ENCODE measurements at places on chromosomes 2 and 18.

GRCh38 chr2:56260415-56260814 lies 76.6 kb downstream of the CCDC85A start:
- DNase-seq, result no peak

GRCh38 chr18:77132369-77133050 lies at the start of gene MBP:
Gene MBP, minus strand, starts transcription at chr18:77132783. Its CDS starts 27,522 bp downstream, at chr18:77105261.
- peak; percentile 54 for DNase-seq

GRCh38 chr2:170216981-170217380 lies 39.0 kb downstream of the MYO3B start:
- DNase-seq, result no peak

GRCh38 chr18:32439802-32440201 lies 30.9 kb downstream of the GAREM1 start:
- no peak for DNase-seq

GRCh38 chr2:134301099-134301927 lies 47.4 kb downstream of the MGAT5 start:
- no peak for DNase-seq

Data from NCI-H1092 (cell line).